ENCODE measurements at places on chromosomes 2 and 18. TPM values are rescaled to one million over a fixed set of nuclear protein-coding genes. Genes with fewer than 3 reads are reported as not detected.

GRCh38 chr2:33764551-33764950 lies 165.5 kb upstream of the FAM98A start:
- no peak overlapping the region for H3K4me3 ChIP-seq
- no peaks in the 10 kb centered on the region for H3K27me3 ChIP-seq
- no peaks in the 10 kb centered on the region for H3K4me1 ChIP-seq
- DNase-seq, result no peak
- no peak overlapping the region for H3K27ac ChIP-seq
- H3K36me3 ChIP-seq, result no peaks in the 10 kb centered on the region

GRCh38 chr2:46198966-46199365 lies 98.2 kb upstream of the EPAS1 start:
- no peak overlapping the region for H3K4me3 ChIP-seq
- no peaks in the 10 kb centered on the region for H3K27me3 ChIP-seq

GRCh38 chr18:23373570-23373969 lies 79.5 kb upstream of the RIOK3 start:
- H3K4me3 ChIP-seq, result no peak overlapping the region
- no peak for DNase-seq
- H3K27me3 ChIP-seq, result no peaks in the 10 kb centered on the region
- no peaks in the 10 kb centered on the region for H3K36me3 ChIP-seq

- H3K27ac ChIP-seq, result no peak overlapping the region
- DNase-seq, result no peak
- no peaks in the 10 kb centered on the region for H3K4me1 ChIP-seq
- no peaks in the 10 kb centered on the region for H3K36me3 ChIP-seq
These were observed 403.0 kb upstream of the TNP1 start for GRCh38 chr2:217262911-217263310.

BOLL gene
- not detected for total RNA-seq

All from Peyer's patch (tissue), 4 donors.